Small intestine (tissue), 16 donors: ENCODE measurements at places on chromosomes 12 and 14. TPM values are rescaled to one million over a fixed set of nuclear protein-coding genes. Genes with fewer than 3 reads are reported as not detected.
A peak's percentile ranks its signal among the peaks of the same experiment; 100 is the strongest.

GRCh38 chr12:116959845-116960514, 49.2 kb downstream of the FBXW8 start:
- no peaks in the 10 kb centered on the region for H3K4me1 ChIP-seq
- H3K27ac ChIP-seq: no peak overlapping the region
- H3K27me3 ChIP-seq: no peaks in the 10 kb centered on the region
- H3K36me3 ChIP-seq: no peaks in the 10 kb centered on the region
- H3K4me3 ChIP-seq: no peak overlapping the region
- DNase-seq: peak; percentile 11

DNA sequence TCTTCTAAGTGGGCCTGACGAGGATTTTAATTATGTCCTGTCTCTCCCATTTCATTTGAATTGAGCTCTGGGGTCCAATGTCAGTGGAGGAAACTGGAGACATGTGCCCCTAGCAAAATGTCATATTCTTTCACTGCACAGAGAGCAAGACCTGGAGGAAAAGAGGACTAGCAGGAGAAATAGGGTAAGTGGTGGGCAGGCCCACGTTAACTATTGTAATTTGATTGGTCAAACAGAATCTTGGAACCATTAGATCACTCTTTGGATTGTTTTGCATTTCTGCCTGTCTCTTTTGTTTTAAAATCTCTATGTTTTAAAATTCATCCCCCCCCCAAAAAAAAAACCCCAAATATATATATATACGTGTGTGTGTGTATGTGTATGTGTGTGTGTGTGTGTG, 113.9 kb upstream of the PELI2 start:
- no peak for DNase-seq
- peak overlapping the region; percentile 47 for H3K27ac ChIP-seq
- H3K4me3 ChIP-seq: no peak overlapping the region
- H3K36me3 ChIP-seq: no peaks in the 10 kb centered on the region
- H3K4me1 ChIP-seq: peaks cover 2% of the 10 kb centered on the region
- H3K27me3 ChIP-seq: peaks cover 1% of the 10 kb centered on the region

Gene SIX4
- polyA plus RNA-seq: not detected

DNA sequence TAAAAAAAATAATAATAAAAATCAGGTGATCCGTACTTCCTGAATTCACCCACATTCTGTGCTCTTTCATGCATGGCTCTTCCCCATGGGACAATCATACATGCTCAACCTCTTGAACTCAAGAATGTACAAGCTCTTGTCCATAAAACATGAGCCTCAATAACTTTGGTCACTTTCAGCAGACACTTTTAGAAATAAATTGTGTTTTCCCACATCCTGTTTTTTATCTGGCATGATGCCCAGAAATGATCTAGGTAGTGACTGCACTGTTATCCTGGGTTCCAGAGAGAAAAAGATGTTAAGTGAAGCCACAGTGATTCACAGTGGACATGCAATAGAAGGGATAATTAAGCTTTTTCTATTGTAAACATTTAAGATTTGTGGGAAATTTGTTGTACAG, 537.6 kb upstream of the TMEM132C start:
- DNase-seq: no peak
- H3K27me3 ChIP-seq: no peaks in the 10 kb centered on the region
- no peaks in the 10 kb centered on the region for H3K4me1 ChIP-seq
- H3K36me3 ChIP-seq: no peaks in the 10 kb centered on the region

DNA sequence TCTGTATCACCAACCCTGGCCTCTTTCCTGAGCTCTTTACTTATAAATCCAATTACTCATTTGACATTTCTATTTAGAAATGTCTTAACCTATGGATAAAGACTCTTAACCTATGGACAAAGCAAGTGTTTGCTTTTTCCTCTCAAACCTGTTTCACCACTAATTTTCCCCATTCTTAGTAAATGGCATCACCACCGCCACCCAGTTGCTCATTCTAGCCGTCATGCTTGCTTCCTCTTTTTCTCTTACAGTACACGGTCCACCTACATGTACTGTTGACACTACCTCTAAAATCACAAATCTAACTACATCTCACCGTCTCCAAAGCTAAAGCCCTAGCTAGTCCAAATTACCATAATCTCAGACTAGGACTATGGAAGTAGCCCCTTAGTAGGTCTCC, 60.0 kb downstream of the CAPS2 start:
- H3K27ac ChIP-seq: no peak overlapping the region
- no peak overlapping the region for H3K4me3 ChIP-seq
- no peaks in the 10 kb centered on the region for H3K4me1 ChIP-seq
- DNase-seq: no peak
- no peaks in the 10 kb centered on the region for H3K36me3 ChIP-seq

Gene AKAP6
- 0.45 TPM for polyA plus RNA-seq

DNA sequence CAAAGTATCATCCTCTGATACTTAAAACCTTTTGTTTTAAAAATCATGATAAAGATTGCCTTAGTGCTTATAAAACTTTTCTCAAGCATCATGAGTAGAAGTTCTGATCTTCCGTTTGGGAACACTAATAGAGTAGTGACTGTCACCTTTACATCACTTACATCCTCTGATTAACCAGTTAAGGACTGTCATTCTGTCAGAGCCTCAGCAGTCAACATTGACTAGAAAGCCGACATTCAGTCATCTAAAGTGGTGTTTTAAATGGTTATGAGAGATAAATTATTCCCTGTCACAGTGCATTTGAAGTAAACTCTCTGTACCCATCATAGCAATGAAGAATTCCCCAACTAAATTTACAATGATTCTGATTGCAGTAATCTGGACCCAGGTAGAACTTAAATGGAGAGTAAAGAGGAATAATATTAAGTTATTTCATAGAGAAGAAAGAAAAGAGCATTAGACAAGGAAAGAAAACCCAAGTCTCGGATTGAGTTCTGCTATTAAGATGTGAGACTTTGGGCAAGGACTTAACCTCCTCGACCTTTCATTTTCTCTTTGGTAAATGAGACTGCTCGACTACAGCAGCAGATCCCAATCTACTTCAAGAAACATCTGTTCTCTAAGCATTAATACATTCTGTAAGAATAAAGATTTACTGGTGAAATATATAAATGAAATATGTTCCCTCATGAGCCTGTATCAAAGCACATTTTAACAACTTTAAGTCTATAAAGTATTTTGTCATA, 563.9 kb upstream of the LMO3 start:
- no peak overlapping the region for H3K4me3 ChIP-seq
- no peaks in the 10 kb centered on the region for H3K27me3 ChIP-seq
- DNase-seq: no peak
- no peaks in the 10 kb centered on the region for H3K36me3 ChIP-seq
- H3K4me1 ChIP-seq: no peaks in the 10 kb centered on the region
- no peak overlapping the region for H3K27ac ChIP-seq

- no peaks in the 10 kb centered on the region for H3K36me3 ChIP-seq
- H3K4me1 ChIP-seq: no peaks in the 10 kb centered on the region
- no peak overlapping the region for H3K27ac ChIP-seq
Measured at GRCh38 chr14:58815161-58815701, 177.5 kb downstream of the DACT1 start.

- no peak overlapping the region for H3K4me3 ChIP-seq
- H3K27ac ChIP-seq: no peak overlapping the region
- H3K36me3 ChIP-seq: no peaks in the 10 kb centered on the region
Measured at GRCh38 chr12:132270969-132271754, 58.2 kb downstream of the GALNT9 start.

Gene RTL1
- not detected for polyA plus RNA-seq

DNA sequence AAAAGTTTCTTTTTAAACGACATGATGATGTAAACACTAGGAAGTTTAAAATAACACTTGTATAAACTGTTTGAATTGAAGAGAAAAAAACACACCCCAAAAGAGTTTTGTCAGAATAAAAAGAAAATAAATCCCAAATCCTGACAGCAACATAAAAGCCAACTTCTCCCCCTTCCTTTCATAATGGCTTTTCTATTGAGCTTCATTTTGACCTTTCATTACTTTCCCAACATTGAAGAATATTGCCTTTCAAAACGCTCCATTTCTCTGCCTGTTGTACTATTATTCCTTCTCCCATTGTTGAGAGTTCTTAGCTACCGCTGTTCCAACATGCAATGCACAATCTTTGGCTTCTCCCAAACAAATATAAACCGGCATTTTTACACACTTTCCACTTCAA, 448.5 kb downstream of the BCAT1 start:
- H3K4me1 ChIP-seq: no peaks in the 10 kb centered on the region
- peak overlapping the region; percentile 49 for H3K27ac ChIP-seq
- no peaks in the 10 kb centered on the region for H3K36me3 ChIP-seq

DNA sequence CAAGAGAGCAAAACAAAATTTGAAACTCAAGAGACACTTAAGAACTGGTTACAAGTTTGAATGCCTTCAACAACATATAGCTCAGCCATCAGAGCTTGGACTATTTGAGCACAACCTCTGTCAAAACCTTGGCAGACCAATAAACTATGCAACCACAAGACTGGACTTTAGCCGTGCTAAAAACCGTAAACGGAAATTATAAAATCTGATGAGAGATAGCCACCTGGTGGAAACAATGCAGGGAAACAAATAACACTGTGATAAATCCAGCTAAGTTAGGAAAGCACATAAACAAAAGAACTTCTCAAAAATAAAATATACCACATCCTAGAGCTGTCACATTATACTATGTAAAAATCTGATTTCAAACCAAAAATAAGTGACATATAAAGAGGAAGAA, 1074.2 kb upstream of the NOVA1 start:
- no peak overlapping the region for H3K4me3 ChIP-seq
- DNase-seq: no peak
- H3K4me1 ChIP-seq: no peaks in the 10 kb centered on the region
- H3K27ac ChIP-seq: no peak overlapping the region

DNA sequence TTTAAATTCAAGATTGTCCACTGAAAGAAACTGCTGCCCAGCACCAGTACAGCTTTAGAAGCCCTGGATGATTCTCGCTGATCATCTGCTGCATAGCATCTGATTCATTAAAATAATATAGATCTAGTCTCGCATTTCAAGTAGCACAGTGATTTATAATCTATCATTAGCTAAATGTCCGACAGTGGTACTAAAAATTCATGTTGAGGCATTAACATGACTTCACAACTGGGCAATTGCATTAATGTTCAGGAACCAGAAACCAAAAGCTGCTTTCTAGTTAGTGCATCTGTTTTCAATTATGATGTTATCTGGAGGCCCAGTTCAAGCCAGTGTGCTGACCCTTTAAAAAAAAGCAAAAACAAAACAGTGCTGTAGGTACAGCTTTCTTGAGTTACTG, 1987.2 kb upstream of the SEL1L start:
- DNase-seq: no peak
- H3K27me3 ChIP-seq: no peaks in the 10 kb centered on the region
- H3K27ac ChIP-seq: no peak overlapping the region
- no peak overlapping the region for H3K4me3 ChIP-seq
- no peaks in the 10 kb centered on the region for H3K36me3 ChIP-seq
- H3K4me1 ChIP-seq: no peaks in the 10 kb centered on the region

DNA sequence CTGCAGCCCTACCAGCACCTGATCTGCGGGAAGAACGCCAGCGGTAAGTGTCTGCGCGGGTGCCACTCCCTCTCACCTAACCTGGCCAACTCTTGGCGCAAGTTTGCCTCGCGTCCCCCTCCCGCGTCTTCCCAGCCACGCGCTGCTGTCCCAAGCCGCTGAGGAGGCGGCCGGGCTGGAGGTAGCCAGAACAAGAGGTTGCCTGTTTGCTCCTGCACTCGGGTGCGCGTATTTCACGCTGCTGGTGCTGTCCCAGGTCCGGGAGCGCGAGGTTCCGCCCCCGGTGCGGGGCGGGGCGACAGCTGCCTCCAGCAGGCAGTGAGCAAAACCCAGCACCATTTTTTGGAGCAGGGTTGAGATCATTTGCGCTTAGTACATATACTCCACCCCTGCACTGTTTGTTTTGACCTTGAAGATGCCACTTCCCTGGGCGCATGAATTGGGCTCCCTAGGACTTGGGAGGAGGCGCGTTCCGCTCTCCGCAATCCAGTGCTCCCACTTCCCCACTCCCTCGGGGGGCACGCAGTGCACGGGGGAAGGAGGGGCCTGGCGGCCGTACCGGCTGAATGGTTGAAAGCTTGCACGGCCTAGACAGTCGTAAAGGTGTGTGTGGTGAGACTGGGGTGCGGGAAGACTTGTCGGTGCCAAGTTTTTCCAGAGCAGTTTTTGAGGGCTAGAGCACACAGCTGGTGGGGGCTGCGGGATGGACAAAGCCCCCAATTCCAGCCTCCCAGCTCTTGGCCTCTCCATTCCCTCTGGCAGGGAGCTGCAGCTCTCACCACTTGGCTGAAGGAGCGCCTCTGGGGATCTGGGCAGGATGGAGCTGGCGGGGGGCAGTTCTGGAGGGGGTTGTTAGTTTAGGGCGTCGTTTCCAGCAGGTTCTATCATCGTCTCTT, 226.9 kb upstream of the CRY1 start:
- no peaks in the 10 kb centered on the region for H3K36me3 ChIP-seq
- H3K27ac ChIP-seq: peak overlapping the region; percentile 64
- DNase-seq: peak; percentile 48
- H3K27me3 ChIP-seq: peaks cover 49% of the 10 kb centered on the region
- H3K4me1 ChIP-seq: peaks cover 6% of the 10 kb centered on the region
- peak overlapping the region; percentile 52 for H3K4me3 ChIP-seq

- H3K27ac ChIP-seq: no peak overlapping the region
- H3K36me3 ChIP-seq: no peaks in the 10 kb centered on the region
- H3K27me3 ChIP-seq: no peaks in the 10 kb centered on the region
- H3K4me3 ChIP-seq: no peak overlapping the region
- DNase-seq: no peak
- no peaks in the 10 kb centered on the region for H3K4me1 ChIP-seq
Measured at GRCh38 chr14:70711451-70711850, 69.7 kb downstream of the TTC9 start.

DNA sequence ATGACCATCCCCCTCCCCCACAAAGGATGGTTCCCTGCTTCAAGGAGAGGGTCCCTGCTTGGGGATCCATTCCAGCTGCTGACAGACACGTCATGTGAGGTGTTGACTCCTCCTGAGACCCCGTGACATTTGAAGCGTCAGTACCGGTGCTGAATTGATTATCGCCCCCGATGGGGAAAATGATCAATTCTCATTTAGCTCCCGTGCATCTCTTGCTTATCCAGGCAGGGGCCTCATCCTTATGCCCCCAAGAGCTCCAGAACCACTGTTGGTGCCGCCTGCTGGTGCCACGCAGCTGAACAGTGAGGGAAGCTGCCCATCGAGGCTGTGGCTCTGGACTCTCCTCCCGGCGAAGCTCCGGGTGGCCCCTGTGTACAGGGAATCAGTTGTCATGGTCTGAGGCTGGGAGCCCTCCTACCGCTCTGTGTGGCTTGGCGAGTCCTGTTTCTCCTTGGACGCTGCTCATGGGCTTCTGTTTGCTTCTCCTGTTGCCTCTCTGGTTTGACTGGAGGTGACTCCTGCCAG, 4.6 kb downstream of the KIF26A start:
- peaks cover 8% of the 10 kb centered on the region for H3K27me3 ChIP-seq

DNA sequence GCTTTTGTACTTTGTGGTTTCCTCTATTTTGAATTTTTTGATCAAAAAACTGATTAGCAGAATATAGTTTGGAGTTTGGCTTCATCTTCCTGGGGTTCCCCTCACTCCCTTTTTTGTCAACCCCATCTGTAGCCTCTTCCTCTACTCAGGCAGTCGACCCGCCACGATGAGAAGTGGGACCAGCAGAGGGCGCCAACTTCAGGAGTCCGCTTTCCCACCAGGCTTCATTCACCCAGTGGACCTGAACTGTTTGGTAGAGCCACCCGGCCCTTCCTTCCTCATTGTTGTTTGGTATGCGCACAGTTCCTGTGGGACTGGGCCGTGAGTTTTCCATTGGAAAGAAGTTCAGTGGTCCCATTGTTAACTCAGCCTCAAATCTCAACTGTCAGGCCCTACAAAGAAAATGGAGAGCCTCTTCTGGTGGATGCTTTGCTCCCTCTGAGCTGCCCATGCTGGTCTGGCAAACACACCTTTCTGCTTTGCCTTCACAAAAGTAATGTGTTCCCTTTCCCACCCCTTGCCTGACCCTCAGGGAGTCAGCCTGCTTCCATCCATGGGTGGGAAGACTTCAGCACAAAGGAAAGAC, 21.7 kb downstream of the TMBIM6 start:
- peaks cover 64% of the 10 kb centered on the region for H3K36me3 ChIP-seq
- peak; percentile 70 for DNase-seq
- H3K27me3 ChIP-seq: no peaks in the 10 kb centered on the region
